Stimulated activated CD8-positive, alpha-beta memory T cell treated with anti-CD3 and anti-CD28 coated beads, Interleukin-4, amount 100 ng/mL, for 1 hour (primary cell): ENCODE measurements at places on chromosomes 1 and 21.

DNA sequence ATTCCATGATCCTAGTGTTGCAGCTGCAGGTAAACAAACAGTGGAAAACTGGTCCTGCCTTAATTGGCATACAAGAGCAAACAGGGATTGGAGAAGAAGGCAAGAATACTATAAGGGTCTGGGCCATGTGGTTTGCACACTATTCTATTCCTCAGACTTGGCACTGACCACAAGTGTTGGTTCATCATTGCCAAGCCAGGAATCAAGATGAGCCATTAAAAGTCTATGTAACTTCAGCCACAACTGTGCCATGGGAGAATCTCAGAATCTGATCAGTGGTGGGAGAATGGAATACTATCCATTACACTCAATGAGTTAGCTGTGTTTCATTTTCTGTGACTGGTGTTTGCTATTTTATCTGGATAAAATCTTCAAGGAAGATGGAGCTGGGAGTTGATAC is 26.2 kb upstream of the FCER1A start:
- no peak for DNase-seq

GRCh38 chr1:216535059-216535458 is 111.8 kb upstream of the USH2A start:
- no peak for DNase-seq

DNA sequence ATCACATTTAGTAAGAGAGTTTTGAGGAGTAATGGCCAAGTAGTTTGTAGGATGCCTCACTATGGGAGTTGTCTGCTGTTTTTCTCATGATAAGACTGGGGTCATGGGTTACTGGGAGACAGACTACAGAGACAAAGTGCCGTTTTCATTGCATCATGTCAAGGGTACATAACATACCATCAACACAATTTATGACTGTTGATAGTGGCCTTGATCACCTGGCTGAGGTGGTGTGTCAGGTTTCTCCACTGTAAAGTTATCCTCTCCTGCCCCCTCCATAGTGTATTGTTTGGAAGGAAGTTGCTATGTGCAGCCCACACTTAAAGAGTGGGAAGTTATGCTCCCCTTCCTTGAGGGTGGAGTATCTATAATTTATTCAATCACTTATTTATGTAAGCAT is 263.5 kb upstream of the POU3F1 start:
- no peak for DNase-seq

DNA sequence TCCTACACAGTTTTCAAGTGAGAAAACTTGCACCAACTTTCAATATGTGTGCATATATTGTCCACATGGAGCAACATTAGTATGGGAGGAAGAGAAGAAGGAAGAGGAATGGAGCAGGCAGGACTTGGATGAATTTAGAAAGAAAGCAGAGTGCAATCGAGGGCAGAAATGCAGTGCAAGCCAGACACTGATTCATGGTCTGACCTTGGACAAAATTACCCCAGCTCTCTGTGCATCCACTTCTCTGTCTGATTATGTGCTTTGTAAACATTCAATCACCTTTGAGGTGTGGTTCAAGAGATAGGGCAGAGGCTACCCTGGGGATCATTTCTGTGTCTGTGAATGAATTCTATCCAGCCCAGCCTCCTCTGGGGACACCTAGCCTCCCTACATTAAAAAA is 265.2 kb downstream of the TNR start:
- DNase-seq, result no peak

DNA sequence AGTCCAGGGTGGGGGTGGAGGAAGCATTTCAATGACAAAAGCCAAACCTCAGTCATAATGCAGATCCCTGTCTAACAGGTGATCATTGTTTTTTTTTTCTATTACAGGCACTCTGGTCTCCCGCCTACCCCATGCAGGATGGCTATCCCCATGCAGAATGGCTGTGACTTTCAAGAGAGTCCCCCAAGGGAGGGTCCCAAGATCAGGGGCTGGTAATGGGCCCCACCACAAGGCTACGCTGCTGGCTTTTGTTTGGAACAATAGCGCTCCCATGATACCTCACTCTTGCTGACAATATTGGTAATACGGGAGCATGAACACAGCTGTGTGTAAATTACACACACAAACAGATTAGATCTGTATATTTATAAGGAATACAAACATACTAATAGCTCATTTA is 119.4 kb downstream of the SLC45A1 start:
- no peak for DNase-seq

DNA sequence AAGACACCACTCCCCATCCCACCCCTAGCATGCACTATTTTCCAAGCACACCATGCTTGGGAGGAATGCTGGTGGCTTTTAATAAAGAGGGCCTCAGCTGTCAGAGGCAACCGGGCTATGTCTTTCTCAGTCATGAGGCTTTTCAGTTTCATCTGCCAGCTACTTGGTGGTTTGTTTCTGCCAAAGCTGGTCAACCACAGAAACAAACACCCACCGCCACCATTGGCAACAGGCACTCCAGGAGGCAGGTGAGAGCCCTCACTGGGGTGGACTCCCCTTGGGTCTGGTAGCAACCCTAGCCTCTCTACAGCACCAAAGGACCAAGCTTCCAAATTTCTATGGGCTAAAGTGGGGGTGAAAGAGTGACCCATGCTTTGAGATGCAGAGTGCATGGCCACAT is 54.3 kb upstream of the CD1D start:
- no peak for DNase-seq

- DNase-seq, result no peak
Observed at GRCh38 chr1:150257624-150258585, at the start of gene CA14. TSS of gene CA14 (plus strand) at chr1:150257774. CDS start at chr1:150258129, 355 bp downstream.

DNA sequence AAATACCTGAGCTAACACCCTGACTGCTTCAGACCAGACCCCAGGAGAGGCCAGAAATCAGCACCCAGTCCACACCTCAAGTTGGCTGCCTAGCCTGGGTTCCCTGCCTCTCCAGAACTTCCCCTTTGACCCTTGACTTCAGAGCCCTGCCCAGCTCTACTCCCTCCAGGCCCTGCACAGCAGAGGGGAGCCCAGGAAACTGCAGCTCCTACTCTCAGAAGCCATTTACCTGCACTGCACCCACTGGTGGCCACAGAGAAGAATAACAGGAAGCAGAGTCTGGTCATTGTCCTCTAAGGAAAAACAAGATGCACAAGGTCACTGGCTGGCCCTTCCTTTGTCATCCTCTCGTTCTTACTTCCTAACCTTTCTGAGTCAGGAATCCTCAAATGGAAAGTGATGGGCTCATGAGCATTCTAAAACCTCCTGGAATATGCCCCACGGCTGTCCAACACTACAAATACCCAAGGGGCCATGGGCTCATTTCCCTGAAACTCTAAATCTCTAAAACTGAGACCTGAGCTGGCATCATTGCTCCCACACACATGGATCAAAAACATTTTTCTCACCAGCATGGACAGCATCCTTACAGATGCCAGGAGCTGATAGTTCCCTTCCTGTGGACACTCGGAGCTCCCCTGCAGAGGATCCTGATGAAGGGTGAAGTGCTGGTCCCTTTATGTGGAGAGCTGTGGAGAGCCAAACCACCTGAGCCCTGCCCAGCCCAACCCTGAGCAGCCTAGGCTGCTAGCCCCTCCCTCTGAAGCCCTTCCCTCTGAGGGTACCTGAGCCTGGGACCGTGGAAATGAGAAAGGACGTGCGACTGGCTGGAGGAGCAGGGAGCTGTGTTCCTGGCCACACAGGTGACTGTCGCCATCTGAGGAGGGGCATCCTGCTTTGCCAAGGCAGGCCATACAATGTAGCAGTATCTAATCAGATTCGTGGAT is at the start of gene ITLN2:
ITLN2 (minus strand) TSS at position 652 of the 947 bp plus-strand sequence; CDS start at position 584, 68 bp downstream.
- DNase-seq, result no peak

- no peak for DNase-seq
Observed at GRCh38 chr1:37465593-37466517, 8.5 kb upstream of the ZC3H12A start.

DNA sequence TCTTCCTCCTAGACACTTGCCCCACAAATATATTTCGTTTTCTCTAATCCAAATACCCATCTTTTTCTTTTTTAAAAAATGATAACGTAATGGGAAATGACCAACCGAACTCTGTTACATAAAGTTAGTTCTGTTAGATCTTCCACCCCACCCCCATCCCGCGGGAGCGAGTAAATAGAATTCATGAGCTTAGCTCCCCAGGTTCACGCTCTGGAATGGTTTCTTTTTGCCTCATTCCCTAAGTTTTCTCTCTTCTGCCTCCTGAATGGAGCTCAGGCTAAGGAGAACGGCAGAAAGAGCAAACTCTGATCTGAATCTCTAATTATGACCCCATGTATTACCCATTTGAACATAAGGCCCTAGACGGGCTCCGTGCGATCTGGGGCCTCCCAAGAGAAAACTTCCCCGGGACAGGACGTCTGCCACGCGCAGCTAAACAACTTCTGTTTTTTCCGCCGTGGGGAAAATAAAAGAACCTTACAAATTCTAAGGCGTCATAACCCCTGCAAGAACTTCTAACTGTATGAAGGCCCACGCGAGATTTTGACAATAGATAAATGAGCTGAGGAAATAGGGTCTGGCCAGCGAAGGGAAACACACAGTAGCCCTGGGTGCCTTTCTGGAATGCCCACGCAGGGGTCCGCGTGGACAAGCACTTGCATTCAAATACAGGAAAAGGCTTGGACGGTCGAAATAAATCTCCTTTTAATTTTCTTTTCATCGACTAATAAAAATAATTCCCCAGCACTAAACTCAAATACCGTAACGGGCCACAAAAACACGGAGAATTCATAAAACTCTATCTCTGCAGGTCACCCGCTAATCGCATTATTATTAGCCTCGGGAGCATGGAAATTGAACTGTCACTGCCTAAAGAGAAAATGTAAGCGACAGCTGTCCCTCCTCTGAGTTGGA is 2.2 kb downstream of the TBX15 start:
- no peak for DNase-seq

- DNase-seq, result no peak
Observed at GRCh38 chr1:91549041-91549735, 48.5 kb downstream of the CDC7 start.

- no peak for DNase-seq
Observed at GRCh38 chr1:225845571-225846259, 35.8 kb downstream of the EPHX1 start.

DNA sequence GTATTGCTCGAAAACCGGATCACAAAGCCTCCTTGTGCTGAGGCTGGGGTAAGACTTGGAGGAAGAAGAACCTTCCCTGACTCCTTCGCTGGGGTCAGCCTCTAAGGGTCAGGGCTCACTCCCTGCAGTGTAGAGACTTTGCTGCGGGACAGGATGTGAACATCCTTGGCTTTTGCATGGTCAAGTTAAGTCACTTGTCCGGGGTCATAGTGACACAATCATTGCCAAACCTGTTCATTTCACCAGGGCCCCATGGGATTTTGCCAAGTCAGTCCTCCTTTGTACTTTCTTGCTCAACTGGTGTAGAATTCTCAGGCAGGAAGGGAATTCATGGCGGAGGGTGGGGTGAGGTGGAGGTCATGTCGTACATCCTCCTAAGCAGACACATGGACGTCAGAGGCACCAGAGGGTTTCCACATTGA is 24.7 kb upstream of the IL10 start:
- no peak for DNase-seq

GRCh38 chr1:101379950-101380349 is 143.1 kb downstream of the S1PR1 start:
- no peak for DNase-seq

DNA sequence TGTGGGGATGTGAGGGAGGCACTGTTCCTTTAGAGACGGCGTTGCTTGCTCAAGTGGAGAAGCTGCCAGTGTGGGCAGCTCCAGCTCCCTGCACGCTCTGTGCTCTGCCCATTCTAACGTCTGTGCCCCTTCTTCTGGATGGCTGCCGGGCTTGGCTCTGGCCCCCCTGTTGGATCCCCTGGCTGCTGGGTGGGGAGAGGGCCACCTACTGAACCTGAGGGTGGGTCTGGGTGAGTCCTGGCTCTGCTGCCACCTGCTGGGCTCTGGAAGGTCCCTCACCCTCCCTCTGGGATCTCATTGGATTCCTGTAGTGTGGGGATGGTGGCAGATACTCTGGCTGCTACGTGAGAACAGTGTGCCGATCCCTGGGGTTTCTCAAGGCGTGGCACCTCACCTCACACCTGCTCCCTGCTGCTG is 5.0 kb downstream of the PFKL start:
- DNase-seq, result no peak

DNA sequence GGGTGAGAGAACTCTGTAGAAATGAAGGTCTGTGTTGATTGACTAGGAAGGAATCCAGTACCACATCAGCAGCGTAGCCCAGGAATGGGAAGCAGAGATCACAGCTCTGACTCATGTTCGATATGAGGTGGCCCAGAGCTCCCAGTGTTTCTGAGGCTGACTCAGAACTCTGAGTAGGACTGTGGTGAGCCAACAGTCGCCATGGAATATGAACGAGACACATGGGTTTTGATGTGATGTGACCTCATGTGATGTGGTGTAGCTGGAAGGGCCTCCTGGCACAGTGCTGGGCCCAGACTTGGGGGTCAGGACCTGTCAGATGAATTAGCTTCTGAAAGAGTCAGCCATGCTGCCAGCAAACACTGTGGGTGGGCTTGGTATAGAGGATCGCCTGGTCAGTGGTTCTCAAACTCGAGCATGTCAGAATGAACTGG is 237.0 kb downstream of the MRPL39 start:
- DNase-seq, result no peak

- DNase-seq, result no peak
Observed at GRCh38 chr1:5333291-5333690, 658.9 kb downstream of the NPHP4 start.

DNA sequence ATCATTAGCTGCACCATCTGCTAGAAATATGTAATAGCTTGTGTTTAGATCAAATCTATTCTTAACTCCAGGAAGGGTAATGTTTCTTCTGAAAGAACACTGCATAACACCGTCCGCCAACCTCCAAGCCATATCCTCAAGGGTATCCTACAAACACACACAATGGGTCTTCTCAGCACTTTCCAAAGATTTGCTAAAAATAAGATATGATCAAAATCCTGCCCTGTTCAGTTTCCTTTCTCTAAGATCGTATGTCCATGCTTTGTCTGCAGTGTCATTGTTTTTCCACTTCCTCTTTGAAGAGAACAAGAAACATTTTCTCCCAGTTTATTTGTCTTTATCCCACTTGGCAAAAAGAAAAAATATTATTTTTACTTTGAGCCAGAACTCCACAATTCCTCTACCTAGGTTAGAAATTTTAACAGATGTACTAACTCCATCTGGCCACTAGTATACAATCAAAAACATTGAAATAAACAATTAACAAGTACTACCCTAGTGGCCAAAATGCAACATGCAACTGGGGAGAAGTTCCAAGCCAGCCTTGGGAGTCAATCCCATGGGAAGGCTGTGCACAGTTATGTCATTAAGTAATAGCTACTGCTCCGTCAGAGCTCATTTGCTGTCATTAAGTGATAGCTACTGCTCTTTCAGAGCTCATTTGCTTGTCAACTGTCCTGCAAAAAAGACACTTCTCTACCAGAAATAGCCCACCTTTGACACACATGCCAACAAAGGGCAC is 37.8 kb downstream of the FRRS1 start:
- no peak for DNase-seq

GRCh38 chr1:192436441-192437078 is 119.8 kb downstream of the RGS21 start:
- DNase-seq, result no peak

DNA sequence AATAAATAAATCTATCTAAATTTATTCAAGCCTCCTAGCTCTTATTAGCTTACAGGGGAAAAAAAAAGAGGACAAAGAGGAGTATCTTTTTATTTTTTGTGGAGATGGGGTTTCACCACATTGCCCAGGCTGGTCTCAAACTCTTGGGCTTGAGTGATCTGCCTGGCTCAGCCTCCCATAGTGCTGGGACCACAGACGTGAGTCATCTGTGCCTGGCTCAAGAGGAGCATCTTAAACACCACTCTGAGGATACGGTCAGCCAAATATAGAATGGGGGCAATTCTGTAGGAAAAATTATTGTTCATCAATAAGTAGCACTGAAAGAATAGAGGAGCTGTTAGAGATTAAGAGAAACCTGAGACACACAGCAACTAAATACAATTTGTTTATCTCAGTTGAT is 24.1 kb downstream of the SLC45A3 start:
- no peak for DNase-seq

GRCh38 chr1:48040154-48040553 is 43.0 kb upstream of the TRABD2B start:
- DNase-seq, result no peak
